ENCODE measurements at places on chromosomes 5 and 9. TPM values are rescaled to one million over a fixed set of nuclear protein-coding genes. Genes with fewer than 3 reads are reported as not detected.

PCDHGB5 gene
- total RNA-seq: 2.5 TPM

IFNW1 gene
- not detected for total RNA-seq

GMCL2 gene
- not detected for total RNA-seq

TMEM252 gene
- not detected for total RNA-seq

PCA3 gene
- total RNA-seq: not detected

ZNF454 gene
- total RNA-seq: not detected

TMEFF1 gene
- 0.59 TPM for total RNA-seq

FGFR4 gene
- 22.8 TPM for total RNA-seq

IFNK gene
- total RNA-seq: not detected

OR1J2 gene
- total RNA-seq: not detected

FGF18 gene
- total RNA-seq: 4.8 TPM

ADAMTSL2 gene
- total RNA-seq: not detected

LMBRD2 gene
- 1.5 TPM for total RNA-seq

PCDHA4 gene
- 1.8 TPM for total RNA-seq

GABRB2 gene
- not detected for total RNA-seq

ABO gene
- total RNA-seq: not detected

FAM193B gene
- 32.7 TPM for total RNA-seq

LHX6 gene
- 3.7 TPM for total RNA-seq

ECM2 gene
- total RNA-seq: 0.11 TPM

INSL4 gene
- 17.1 TPM for total RNA-seq

NEUROG1 gene
- not detected for total RNA-seq

TMEM174 gene
- not detected for total RNA-seq

HMHB1 gene
- total RNA-seq: not detected

PRLR gene
- total RNA-seq: 0.02 TPM

SLC34A3 gene
- 0.07 TPM for total RNA-seq

NME5 gene
- not detected for total RNA-seq

PRRT1B gene
- total RNA-seq: not detected

PAPPA gene
- total RNA-seq: 33.9 TPM

SPINK7 gene
- total RNA-seq: not detected

ZNF658 gene
- 1.7 TPM for total RNA-seq

PAEP gene
- 0.32 TPM for total RNA-seq

CTXN3 gene
- not detected for total RNA-seq

OTP gene
- total RNA-seq: 0.08 TPM

TNFSF8 gene
- total RNA-seq: not detected

NTMT1 gene
- 91.1 TPM for total RNA-seq

NPR3 gene
- total RNA-seq: 16.9 TPM

LRRC19 gene
- not detected for total RNA-seq

NR4A3 gene
- 1.6 TPM for total RNA-seq

GRM6 gene
- total RNA-seq: not detected

PDE8B gene
- total RNA-seq: 2.0 TPM

C6 gene
- not detected for total RNA-seq

LECT2 gene
- total RNA-seq: not detected

IRX2 gene
- 2.2 TPM for total RNA-seq

TIMD4 gene
- 0.60 TPM for total RNA-seq

TERT gene
- total RNA-seq: 2.7 TPM

SEC24A gene
- 12.4 TPM for total RNA-seq

LCN9 gene
- 0.14 TPM for total RNA-seq

TXNDC8 gene
- not detected for total RNA-seq

PSIP1 gene
- total RNA-seq: 61.6 TPM

CYLC2 gene
- total RNA-seq: not detected

ORM2 gene
- not detected for total RNA-seq

ADGRV1 gene
- 0.57 TPM for total RNA-seq

EPB41L4A gene
- 3.7 TPM for total RNA-seq

AJM1 gene
- 4.6 TPM for total RNA-seq

MYMK gene
- total RNA-seq: not detected

GAPVD1 gene
- 13.5 TPM for total RNA-seq

TMOD1 gene
- 2.0 TPM for total RNA-seq

CDX1 gene
- total RNA-seq: not detected

PCDHB13 gene
- total RNA-seq: 0.06 TPM

NTNG2 gene
- 0.57 TPM for total RNA-seq

Data from A549 treated with dexamethasone at 1 μM for 4 hours (cell line).